ENCODE measurements at places on chromosomes 2 and 18.
A peak's percentile ranks its signal among the peaks of the same experiment; 100 is the strongest.

- no peak for DNase-seq
These were observed 4.8 kb upstream of the TTC39C start for GRCh38 chr18:24009651-24010333.

DNA sequence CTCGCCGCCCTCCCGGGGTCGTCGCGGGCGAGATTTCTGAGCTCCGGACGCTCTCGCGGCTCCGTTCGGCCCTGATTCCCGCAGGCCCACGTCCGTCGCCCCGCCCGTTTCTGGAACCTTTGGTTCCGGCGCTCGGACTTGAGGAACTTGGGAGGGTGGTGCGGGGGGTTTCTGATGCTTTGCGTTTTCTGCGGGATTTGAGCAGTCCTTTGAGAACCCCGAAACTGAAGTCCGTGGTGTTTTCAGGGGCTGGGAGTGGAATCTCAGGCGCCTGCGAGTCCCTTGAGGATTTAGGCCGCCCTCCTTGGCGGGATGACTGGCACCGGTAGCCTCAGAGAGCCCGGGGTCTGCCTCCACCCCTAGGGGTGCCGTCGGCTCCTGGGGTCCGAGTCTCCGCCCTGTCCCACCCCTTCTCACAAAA, 336 bp downstream of the THNSL2 start:
- DNase-seq = no peak

- DNase-seq = no peak
These were observed 9.0 kb downstream of the SCN2A start for GRCh38 chr2:165248238-165248637.

- DNase-seq = no peak
These were observed 85.8 kb upstream of the FAM237A start for GRCh38 chr2:206556357-206556949.

GRCh38 chr2:79210274-79210917, 50.8 kb upstream of the REG3A start:
- no peak for DNase-seq

- DNase-seq = no peak
These were observed 83.6 kb downstream of the FHOD3 start for GRCh38 chr18:36381075-36381474.

GRCh38 chr2:43328133-43328532, 101.7 kb upstream of the ZFP36L2 start:
- no peak for DNase-seq

DNA sequence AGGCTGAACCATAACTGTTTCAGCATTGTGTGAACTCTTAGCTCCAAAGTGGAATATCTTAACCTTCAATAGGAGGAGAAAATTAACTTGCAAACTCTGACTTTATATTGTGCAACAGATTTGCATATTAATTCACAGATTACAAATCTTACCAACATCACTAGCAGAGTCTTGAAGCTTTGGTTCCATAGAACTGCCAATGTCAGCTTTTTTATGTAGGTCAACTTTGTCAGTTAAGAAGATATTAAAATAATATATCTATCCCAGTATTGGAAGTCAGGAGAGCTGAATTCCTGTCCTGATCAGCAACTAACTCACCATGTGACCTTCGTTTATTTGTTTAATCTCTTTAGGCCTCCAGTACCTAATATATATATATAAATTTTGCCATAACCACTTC, 121.8 kb downstream of the EPHA4 start:
- DNase-seq = no peak

DNA sequence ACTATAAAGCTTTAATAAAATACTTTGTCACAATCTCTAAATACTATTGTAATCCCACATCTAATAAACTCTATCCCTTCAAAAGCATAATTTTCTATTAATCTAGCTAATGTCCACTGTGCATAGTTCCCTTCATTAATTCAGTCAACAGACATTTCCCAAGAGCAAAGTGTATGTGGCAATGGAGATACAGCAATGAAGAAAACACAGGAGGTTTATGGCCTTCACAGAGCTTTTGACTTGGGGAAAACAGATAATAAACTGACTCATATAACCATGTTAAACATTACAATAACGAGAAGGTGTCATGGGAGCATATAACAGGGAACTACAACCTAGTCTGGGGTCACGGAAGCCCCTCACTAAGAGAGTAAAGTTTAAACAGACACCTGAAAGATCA, 86.3 kb downstream of the SPIRE1 start:
- DNase-seq = no peak

GRCh38 chr2:27237341-27237945, 20.3 kb downstream of the CAD start:
- DNase-seq = peak; percentile 72

DNA sequence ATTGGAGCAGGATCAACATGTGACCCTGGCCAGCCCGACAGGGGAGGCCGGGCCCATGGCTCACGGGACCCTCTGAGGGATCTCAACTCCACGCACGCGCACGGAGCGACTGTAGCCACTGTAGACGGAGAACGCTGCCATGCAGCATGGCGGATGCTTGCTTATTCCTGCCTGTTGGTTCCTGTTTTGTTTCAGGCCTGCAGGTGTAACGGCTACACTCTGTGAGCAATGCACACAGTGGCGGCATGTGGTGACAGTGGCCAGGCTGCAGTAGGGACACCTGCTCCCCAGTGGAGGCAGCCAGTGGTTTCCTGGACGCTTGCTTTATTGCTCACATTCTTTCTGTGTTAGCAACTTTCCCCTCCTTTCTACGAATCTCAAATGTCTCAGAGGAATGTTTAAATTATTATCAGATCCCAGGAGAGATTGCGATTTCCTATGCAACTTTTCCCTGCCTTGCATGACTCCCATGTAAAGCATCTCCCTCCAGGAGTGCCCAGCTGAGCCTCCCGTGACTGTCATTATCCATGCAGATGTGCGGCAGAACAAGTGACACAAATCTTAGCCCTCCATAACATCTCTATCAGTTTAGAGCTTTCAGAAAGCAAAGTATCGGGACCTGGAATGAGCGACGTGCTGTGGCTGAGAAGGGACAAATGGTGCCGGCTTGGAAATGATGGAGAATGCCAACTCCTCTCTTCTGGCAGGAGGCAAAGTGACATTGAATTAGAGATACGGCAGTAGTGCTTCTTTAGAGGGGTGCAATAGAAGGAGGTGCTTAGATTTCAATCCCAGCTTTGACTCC, 209.7 kb downstream of the ASB1 start:
- no peak for DNase-seq

DNA sequence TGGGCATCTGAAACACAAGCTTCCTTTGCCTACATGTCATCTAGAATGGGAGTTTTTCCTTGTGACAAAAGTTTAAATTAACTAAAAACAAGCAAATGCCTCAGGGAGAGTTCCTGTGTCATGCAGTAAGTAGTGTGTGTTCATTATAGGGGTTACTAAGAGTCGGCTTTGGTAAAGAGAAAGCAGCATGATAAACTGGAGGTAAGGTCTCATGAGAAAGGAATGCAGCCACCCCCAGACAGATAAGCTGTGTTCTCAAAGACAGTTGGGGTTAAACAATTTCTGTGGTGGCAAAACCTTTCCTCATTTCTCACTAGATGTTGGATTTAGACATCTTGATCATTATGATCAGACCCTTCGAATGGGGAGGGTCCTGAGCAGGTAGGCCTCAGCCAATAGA, 129.7 kb downstream of the MAP4K4 start:
- DNase-seq = no peak

DNA sequence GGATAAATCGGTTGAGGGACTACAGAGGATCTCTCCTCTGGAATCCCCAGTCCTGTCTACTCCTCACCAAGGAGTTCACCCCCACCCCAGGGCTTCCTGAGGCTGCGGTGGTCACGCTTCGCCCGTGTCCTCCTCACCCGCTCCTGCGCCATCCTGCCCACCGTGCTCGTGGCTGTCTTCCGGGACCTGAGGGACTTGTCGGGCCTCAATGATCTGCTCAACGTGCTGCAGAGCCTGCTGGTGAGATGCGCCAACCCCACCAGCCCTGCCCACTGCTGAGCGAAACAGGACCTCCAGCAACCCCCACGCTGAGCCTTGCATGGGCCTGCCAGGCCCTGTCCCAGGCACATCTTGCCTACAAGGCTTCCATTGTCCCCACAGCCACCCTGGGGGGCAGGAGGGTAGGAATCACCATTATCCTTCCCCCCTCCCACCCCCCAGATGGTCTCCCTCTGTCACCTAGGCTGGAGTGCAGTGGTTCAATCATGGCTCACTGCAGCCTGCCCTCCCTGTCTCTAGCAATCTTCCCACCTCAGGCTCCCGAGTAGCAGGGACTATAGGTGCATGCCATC, 6.7 kb upstream of the CTDSP1 start:
- peak; percentile 91 for DNase-seq

GRCh38 chr2:228648541-228648940, 467.1 kb upstream of the SPHKAP start:
- DNase-seq = no peak

DNA sequence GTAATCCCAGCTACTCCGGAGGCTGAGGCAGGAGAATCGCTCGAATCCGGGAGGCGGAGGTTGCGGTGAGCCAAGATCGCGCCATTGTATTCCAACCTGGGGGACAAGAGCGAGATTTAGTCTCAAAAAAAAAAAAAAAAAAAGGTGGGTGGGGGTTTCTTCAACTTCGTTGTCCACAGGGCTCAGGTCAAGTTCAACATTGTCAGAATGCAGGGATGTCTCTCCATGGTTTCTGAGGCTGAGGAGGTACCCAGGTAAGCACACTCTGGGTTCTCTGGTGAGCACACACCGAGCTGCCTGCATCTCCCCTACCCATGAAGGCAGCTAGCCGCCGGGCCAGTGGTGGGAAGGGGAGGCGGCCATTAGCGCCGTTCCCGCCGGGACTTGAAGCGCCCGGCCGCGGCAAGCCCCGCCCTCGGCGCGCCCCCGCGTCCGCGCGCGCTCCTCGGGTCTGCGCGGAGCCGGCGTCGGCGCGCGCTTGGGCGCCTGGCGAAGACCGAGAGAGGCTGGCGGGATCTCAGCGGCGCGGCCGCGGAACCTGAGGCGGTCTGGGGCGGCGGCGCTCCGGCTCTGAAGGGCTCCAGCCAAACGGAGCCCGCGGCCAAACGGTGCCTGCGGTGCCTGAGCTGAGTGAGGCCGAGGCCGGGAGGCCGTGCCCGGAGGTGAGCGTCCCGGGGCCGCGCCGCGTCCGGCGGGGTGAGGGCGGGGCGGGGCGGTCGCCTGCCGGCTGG, at the start of gene UBXN2A:
Gene UBXN2A (plus strand): TSS at position 477 of the 731 bp plus-strand sequence. CDS start 17,852 bp downstream, outside the sequence.
- no peak for DNase-seq
